Neural crest cell (in vitro differentiated cells): ENCODE measurements at places on chromosomes 7 and 10.

DNA sequence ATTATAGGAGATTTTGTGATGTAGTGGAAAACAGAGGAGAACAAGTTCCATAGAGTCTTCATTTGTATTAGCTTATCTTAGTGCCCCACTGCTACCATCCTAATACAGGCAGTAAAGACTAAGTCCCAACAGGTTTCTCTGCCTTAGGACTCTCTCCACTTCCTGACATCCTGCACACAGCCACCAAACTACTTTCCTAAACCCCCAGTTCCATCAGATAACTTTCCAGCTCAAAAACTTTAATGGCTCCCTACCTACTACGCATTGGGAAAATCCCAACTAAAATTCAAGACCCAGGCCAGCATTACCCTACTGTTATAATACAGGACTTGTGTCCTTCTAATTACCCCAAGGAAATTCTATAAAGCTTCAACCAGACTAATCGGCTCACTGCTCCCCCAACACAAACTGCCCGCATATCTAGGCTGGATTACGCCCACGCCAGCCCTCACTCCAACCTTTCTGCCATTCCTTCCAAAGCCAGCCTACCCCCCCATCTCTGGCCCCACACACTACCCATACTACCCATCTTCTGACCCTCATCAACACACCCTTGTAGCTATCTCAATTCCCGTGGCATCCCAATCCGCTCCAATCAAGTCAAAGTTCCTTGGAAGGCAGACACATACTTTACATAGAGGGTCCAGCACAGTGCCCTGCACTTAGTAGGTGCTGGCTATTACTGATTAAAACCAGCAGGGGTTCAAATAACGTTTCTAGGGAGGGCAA, 1.4 kb downstream of the IDE start:
- no peak for DNase-seq

DNA sequence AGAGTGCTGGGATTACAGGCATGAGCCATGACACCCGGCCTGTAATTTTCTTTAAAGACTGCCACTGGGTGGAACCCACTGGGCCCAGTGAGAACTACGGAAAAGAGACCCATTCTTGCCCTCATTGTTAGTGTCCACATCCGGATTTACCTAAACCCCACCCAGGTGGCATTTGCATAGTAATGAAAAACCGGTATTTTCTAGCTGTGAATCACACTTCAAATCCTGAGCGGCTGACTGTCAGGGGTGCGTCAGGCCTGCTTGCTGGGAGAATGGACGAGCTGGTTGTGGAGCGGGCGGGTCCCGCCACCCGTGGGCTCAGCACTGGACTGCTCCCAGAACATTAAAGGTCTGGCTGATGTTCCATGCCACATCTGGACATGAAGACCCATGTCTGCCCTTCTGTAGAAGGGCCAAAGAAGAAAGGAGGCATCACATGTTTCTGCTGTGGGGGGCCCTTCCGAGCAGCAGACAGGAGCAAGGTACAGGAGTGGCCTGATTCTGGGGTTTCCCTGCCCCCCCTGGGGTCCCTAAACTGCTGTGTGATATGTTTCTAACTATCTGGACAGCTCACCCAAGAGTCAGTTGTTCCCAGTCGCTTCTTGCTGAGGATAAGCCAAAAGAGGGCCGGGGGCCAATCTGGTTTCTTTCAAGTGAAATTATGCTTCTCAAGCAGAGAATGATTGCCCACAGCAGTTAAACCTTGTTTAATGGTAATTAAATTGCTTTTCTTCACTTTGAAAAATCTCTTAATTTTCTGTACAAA, 46.4 kb downstream of the KIAA1217 start:
- DNase-seq: no peak

GRCh38 chr7:2709553-2710285, 21.7 kb downstream of the AMZ1 start:
- peak; percentile 65 for DNase-seq

- DNase-seq: no peak
Observed at GRCh38 chr10:60338786-60339185, 50.9 kb downstream of the ANK3 start.

DNA sequence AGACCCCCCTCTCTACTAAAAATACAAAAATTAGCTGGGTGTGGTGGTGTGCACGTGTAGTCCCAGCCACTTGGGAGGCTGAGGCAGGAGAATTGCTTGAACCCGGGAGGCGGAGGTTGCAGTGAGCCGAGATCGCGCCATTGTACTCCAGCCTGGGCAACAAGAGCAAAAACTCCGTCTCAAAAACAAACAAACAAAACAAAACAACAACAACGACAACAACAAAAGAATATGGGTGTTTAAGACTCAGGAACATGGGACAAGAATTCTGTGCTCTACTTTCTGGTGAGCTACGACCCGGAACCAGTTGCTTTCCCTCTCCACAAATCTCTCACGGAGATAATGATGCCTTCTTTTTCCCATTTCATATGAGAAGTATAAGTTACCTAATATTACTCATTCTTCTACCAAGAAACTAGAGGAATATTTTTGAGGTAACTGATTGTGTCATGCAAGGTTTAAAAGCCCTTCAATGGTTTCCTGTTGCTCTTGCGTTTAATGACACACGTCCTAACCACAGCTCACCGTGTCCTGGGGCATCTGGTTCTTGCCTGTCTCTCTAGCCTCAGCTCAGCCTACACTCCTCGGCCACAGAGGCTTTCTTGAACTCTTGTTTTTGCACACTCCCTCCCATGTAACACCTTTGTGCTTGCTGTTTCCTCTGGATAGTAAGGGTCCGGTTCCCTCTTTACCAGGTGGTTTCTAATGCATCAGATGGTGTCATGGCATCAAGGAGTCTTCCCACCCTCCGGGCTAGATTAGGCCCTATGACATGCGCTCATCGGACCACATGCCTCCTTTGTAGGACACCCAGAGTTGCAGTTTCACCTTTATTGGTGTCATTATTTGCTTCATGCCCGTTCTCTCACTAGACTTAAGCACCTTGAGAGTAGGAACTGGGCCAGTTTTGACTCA, 67.5 kb downstream of the PFKFB3 start:
- DNase-seq: no peak

- no peak for DNase-seq
Observed at GRCh38 chr10:47339759-47340607, 8.2 kb upstream of the RBP3 start.

GRCh38 chr10:33186150-33186549, 148.3 kb downstream of the NRP1 start:
- no peak for DNase-seq

DNA sequence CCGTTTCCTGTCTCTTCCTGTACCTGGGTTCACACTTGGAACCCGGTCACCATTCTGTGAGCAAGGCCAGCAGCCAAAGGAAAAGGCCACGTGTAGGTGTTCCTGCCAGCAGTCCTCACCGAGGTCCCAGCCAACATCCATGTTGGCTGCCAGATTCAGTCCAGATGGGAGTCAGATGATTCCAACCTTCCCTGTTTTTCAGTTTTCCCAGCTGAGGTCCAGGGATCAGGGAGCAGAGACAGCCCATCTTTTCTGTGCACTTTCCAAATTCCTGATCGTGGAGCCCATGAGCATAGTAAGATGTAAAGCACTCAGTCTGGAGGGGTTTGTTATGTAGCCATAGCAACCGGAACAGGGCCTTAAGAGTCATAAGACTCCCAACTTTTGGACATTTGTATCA, 3.9 kb upstream of the PVRIG start:
- DNase-seq: no peak

DNA sequence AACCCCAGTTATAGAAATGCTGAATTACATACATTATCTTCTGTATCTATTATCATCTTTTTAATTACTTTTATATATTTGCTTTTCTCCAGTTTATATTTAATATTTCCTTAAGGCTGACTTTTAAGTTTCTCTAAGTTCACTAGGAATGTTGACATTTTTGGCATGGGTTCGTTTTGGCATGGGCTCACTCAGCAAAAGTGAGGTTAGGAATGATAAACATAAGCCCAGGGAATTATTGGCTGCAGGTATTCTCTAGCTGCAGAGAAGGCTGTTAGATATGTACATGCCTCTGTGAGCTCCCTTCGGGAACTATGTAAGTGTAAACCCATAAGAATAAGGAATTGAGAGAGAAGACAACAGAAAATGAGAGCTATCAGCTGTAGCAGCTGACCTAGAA, 63.6 kb upstream of the RAB18 start:
- DNase-seq: no peak

GRCh38 chr10:26697922-26698608, 564 bp downstream of the PDSS1 start:
- DNase-seq: no peak
